Activated CD4-positive, alpha-beta T cell treated with anti-CD3 and anti-CD28 coated beads, Interleukin-2, amount 10 ng/mL, durations not matched to agents 24 days and 14 days (primary cell): ENCODE measurements at places on chromosomes 6 and 20. TPM values are rescaled to one million over a fixed set of nuclear protein-coding genes. Genes with fewer than 3 reads are reported as not detected.

IDH3B gene
- total RNA-seq = 121 and 127 TPM in 2 replicates

DNA sequence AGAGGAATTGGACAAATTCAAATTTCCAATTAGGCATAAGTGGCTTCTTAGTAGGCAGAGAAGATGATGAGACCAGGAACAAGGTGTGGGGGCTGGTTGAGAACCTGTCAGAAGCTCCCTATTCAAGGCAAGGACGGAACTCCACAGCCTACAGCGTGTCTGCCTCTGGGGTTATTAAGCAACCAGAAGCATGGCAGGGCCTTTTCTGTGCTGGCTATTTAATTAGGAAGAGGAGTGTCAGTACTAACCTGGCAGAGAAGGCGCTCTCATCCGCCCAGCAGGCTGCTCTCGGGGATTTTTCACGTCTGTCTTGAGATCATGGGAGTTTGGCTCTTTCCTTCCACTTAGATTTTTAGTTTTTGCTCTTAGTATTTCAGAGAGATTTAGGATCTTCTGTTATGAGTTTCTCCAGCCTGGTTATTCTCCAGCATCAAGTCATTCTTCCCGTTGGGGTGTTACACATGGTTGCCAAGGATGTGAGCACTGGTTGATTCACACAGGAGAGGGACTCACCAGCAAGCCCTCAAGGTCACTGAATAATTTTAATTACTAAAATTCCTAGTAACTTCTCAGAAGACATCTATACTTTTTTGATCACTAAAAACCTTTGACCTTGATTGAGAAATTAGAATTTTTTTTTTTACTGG lies 23.9 kb downstream of the ADTRP start:
- no peak for DNase-seq

AURKA gene
- 42.3 and 42.6 TPM in 2 replicates for total RNA-seq

ATP6V1G2 gene
- 0.89 and 0.92 TPM in 2 replicates for total RNA-seq

DNA sequence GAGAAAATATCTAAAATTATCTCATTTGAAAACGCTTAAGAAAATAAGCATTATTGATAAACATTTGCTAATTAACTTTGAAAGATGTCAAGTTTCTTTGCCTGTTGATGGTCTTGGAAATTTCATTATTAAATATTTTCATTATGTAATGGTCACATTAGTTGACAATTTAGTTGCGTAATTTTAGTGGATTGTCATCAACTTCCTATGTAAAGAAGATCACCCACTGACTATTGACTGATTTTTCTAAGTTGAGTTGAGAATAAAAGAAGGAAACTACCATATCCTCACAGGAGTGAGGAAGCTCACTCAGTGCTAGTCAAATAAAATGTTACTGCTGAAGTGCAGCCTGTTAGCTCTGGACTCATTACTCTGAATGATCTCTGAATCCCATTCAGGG lies 79.9 kb upstream of the LY86 start:
- no peak for DNase-seq

DNA sequence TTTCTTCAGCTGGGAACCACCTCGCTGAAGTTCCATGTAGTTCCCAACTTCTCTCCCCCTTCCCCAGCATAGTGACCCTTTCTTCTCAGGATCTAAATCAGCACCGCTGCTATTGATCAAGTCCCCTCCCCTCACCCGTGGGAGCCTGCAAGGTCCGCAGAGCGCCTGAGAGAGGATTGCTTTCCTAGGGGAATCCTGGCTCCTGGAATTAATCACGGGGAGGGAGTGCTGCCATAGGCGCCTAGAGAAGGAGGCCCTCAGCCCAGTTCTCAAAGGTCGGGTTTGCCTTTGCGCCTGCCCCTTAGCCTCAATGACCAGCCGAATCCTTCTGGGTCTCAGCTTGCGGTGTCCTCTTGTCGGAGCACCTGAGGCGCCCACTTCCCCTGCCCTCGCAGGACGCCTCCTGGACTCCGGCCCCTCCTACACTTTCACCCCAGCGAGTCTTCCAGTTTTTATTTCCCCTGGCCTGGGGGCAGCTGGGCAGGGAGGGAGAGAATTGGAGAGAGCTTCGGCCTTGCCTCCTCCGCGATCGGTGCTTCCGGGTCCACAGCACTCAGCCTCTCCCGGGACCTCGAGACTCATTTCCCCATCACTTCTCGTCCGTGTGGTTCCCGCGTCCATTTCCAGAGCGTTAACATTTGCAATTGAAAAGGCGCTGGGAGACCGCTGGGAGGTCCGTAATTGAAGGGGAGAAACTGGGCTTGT lies 3.1 kb upstream of the NKX2-2 start:
- no peak for DNase-seq

CEP85L gene
- total RNA-seq = 42.3 and 42.7 TPM in 2 replicates

PRR18 gene
- total RNA-seq = not detected in 2 replicates

PNLDC1 gene
- 0.40 and 0.97 TPM in 2 replicates for total RNA-seq

DNA sequence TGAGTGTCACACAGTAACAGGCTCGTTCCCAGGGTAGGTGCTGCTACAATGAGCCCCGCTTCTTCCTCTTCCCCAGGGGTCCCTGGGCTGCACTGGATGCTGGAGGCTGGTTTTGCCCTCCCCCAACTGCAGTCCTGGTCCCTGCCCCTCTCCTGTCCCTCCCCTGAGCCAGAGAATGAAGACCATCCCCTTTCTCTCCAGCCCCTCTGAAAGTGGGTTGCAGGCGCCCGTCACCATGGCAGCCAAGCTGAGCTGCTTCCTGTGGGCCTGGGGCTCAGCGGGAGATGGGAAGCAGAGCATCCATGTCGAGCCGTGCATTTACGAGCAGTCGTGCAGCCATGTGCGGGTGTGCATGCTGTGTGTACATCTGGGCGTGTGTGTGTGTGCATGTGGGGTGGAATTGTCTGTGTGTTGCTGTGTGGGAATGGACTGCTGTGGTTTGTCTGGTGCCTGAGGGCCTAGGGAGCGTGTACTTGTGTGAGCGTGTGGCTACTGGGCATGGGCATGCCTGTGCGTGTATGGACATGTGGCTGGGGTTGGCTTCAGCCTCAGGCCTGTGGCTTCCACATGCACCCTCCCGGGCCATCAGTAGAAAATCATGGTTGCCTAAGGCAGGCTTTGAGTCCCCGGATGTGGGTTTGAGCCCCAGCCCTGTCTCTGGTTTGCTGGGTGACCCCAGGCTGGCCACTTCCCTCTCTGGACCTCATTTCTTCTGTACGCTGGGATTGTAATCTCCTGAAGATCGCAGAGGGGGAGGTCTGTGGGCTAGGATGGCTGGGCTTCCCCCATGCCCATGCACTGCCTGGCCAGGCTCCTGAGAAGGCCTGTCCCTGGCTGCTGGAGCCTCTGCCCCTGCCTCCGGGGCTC lies 48.8 kb downstream of the SRC start:
- DNase-seq = no peak

DOP1A gene
- 5.6 and 6.2 TPM in 2 replicates for total RNA-seq

GRCh38 chr6:11263291-11263775 lies 30.9 kb upstream of the NEDD9 start:
- DNase-seq = no peak

- no peak for DNase-seq
These were observed 449.8 kb downstream of the ADGRB3 start for GRCh38 chr6:69084746-69085335.

SGK2 gene
- 0.23 TPM in 1 of 2 replicates, not detected in the other for total RNA-seq

DNA sequence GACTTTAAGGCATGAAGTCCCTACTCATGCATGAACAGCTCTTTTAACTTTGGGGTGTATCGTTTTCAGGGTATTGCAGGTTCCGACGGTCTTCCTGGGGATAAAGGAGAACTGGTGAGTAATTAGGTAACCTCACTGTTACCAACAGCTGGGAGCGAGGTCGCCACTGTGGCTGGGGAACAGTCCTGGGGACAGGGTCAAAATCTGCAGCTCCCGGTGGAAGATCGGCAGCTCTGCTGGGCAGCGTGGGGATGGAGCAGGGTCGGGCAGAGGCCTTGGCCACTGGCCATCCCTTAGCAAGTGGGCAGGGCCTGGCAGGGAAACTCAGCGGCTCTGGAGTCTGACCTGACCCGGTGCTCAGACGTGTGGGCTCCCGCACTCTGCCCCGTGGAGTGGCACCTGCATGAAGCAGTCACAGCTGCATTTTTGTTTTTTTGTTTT lies 16.1 kb downstream of the COL9A3 start:
- no peak for DNase-seq

GRCh38 chr20:12051206-12052163 lies 133.8 kb downstream of the BTBD3 start:
- no peak for DNase-seq

PLA2G7 gene
- total RNA-seq = not detected in 2 replicates
